Diencephalon (tissue), 1 donor: ENCODE measurements at places on chromosomes 16 and 17. TPM values are rescaled to one million over a fixed set of nuclear protein-coding genes. Genes with fewer than 3 reads are reported as not detected.

The KRTAP1-5 gene
- total RNA-seq, result not detected

The HCRT gene
- 1.6 TPM for total RNA-seq

The TMEM106A gene
- 0.92 TPM for total RNA-seq

The CCL13 gene
- total RNA-seq, result not detected

The SCNN1G gene
- 0.23 TPM for total RNA-seq

The PPP1R1B gene
- 23.5 TPM for total RNA-seq

The CDK5R1 gene
- total RNA-seq, result 176 TPM

The ZMYND15 gene
- 0.23 TPM for total RNA-seq

The LDHD gene
- 6.7 TPM for total RNA-seq

The ARHGAP44 gene
- total RNA-seq, result 19.1 TPM

The PRSS22 gene
- not detected for total RNA-seq

The AANAT gene
- total RNA-seq, result not detected

The SMIM5 gene
- total RNA-seq, result 1.4 TPM

The ABCC12 gene
- 0.46 TPM for total RNA-seq

The SLC6A4 gene
- 0.92 TPM for total RNA-seq

The UTS2R gene
- total RNA-seq, result not detected

The APOH gene
- not detected for total RNA-seq

The NXN gene
- total RNA-seq, result 20.8 TPM

The HBA2 gene
- 2,023 TPM for total RNA-seq

The ITGAL gene
- total RNA-seq, result 1.2 TPM

The PLCG2 gene
- 3.9 TPM for total RNA-seq

The GUCY2D gene
- not detected for total RNA-seq

The HMOX2 gene
- total RNA-seq, result 58.8 TPM

The HBM gene
- 31.1 TPM for total RNA-seq

The RAMP2 gene
- total RNA-seq, result 16.6 TPM

The CACNG4 gene
- 69.9 TPM for total RNA-seq

The CDRT15 gene
- not detected for total RNA-seq

The EDC4 gene
- total RNA-seq, result 52.4 TPM

The ARL4D gene
- 21.0 TPM for total RNA-seq

The RTN4RL1 gene
- 14.3 TPM for total RNA-seq

The TP53TG3C gene
- not detected for total RNA-seq

The CDH3 gene
- 6.5 TPM for total RNA-seq

The HS3ST3B1 gene
- total RNA-seq, result 1.8 TPM

The CDRT15L2 gene
- not detected for total RNA-seq

The MT4 gene
- total RNA-seq, result not detected

The TMIGD1 gene
- not detected for total RNA-seq

The TBC1D3 gene
- not detected for total RNA-seq

The CAMTA2 gene
- 11.8 TPM for total RNA-seq

The NOTUM gene
- total RNA-seq, result 0.69 TPM

The BAIAP3 gene
- 61.8 TPM for total RNA-seq

The DRC7 gene
- 3.0 TPM for total RNA-seq

The BIRC5 gene
- 11.5 TPM for total RNA-seq

The TNP2 gene
- not detected for total RNA-seq
